NB4 (cell line): ENCODE measurements at places on chromosomes 4 and X.

- DNase-seq: no peak
Measured at GRCh38 chr4:142700531-142700930, 145.6 kb downstream of the INPP4B start.

DNA sequence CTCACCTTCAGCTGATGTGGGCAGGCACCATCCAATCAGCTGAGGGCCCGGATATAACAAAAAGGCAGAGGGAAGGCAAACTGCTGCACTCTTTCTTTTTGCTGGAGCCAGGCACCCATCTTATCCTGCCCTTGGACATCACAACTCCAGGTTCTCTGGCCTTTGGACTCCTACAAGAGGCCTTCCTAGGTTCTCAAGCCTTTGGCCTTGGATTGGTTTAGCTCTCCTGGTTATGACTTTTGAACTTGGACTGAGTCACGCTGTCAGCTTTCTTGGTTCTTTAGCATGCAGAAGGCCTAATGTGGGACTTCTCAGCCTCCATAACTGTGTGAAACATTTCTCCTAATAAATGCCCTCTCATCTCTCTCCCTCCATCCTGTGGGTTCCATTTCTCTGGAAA, 23.0 kb upstream of the N4BP2 start:
- DNase-seq: no peak

- DNase-seq: no peak
Measured at GRCh38 chr4:109947457-109947856, 34.8 kb downstream of the EGF start.

- no peak for DNase-seq
Measured at GRCh38 chr4:66565801-66566200, 895.5 kb upstream of the EPHA5 start.

GRCh38 chrX:134676436-134676835, 18.2 kb upstream of the PLAC1 start:
- DNase-seq: no peak
